IMR-90 (cell line): ENCODE measurements at places on chromosomes 16 and 17. TPM values are rescaled to one million over a fixed set of nuclear protein-coding genes. Genes with fewer than 3 reads are reported as not detected.
A peak's percentile ranks its signal among the peaks of the same experiment; 100 is the strongest.

PRSS33 gene
- not detected in 2 replicates for polyA plus RNA-seq

DNA sequence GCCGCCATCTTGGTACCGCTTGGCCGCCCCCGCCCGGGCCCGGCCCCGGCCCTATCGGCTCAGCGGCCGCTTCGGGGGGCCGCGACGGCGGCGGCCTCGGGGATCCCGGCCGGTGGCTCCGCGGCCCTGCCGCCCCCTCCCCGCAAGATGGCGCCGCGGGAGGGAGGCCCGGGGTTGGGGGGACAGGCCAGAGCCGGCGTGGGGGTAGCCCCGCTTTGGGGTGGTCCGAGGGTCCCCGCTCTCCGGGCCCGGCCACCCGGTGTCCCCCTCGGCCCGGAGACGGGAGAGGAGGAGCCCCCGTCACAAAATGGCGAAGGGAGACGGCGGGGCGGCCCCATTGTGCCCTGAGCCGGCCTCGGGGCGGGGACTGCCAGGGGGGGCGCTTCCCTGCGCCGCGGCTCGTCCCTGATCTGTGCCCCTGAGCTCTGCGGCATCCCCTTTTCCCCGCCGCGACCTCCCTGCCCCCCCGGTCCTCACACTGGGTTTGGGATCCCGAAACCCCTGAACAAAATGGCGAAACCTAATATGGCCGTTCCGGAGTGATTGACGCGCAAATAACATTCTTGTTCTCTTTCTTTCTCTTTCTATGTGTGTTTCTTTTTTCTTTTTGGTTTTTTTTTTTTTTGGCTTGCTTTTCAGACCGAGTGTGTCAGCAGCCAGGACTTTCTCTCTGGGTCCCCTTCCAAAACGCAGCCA lies 986 bp downstream of the HAPSTR1 start:
- DNase-seq: no peak

NLK gene
- polyA plus RNA-seq: 13.8 and 15.3 TPM in 2 replicates

DNA sequence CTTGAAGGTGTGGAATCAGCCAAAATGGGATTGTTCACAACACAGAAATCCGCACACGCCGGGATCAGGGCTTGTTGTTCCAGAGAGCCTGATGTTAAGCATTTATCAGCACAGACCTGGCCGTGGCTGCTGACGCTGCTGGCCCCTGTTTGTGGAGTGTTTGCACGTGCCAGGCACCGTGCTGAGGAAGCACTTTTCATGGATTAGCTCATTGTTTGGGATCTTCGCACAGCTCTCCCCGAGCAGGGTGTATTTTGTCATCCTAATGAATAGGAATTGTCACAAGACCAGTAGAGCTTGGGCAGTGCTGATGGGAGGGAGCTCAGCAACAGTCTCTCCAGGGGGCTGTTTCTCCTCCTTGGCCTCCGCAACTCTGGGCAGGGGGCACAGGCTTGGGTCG lies 160.4 kb upstream of the PLCG2 start:
- no peak for DNase-seq

DNA sequence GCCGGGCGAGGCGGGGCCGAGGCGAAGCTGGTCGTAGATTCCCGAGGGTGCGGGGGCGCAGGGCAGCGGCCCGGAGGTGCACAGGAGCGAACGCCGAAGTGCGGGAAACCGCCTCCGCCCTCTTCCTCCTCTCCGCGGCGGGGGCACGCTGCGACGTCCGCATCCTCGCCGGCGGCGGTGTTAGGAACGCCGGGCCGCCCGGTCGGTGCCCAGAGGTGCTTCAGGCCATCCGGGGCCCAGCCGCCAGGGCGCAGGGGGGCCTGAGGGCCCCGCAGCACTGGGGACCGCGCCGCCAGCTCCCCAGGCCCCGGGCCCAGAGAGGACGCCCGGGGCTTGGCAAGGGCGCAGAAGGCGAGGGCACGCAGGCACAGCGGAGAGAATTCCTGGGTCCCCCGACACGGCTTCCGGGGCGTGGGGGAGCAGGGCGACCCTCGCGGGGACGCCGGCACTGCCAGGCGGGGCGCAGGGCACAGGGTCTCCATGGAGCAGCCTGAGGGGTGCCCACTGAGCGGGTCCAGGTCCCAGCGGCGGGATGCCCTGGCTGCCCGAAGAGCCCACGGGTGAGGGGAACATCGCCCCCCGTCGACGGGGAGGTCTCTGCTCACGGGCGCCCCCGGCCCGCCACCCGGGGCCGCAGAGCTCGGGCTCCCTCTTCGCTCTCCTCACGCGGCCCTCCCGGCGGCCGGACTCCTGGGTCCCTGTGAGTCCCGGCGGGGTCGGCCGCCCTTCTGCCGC lies 576 bp downstream of the EPOP start:
- DNase-seq: no peak

HID1 gene
- polyA plus RNA-seq: 1.7 and 2.7 TPM in 2 replicates

DNA sequence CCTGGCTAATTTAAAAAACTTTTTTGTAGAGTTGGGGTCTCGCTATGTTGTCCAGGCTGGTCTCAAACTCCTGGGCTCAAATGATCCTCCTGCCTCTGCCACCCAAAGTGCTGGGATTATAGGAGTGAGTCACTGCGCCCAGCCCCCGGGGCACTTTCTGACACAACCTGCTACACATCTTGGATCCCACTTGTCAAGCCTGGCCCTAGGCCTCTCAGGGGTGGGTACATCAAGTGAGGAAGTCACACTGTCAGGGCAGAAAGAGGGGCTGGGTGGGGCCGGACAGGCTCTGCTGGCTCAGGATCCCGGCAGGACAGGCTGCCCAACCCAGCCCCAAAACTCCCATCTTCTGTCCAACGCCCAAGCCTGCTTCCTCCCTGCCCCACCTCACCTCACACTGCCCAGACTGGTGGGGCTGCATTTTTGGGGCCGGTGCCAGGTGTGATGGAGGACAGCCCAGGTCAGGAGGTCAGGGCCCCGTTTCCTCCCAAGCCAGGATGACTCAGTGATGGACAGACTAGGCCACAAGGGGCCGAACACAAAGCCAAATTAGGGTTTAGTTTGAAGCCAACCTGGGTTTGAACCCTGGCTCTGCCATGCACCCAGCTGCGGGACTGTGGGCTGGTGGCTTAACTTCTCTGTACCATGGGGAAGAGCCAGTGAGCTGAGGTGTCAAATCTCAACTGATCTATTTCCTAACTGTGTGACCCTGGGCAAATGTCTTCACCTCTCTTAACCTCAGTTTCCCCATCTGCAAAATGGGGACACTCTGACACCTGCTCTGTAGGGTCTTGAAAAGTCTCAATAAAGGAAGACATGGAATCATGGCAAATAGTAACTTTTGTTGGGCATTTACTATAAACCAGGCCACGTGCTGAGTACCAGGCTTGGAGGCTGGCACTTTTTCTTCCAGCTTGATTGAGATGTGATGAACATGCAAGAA lies 8.9 kb upstream of the PPL start:
- no peak for DNase-seq

DNA sequence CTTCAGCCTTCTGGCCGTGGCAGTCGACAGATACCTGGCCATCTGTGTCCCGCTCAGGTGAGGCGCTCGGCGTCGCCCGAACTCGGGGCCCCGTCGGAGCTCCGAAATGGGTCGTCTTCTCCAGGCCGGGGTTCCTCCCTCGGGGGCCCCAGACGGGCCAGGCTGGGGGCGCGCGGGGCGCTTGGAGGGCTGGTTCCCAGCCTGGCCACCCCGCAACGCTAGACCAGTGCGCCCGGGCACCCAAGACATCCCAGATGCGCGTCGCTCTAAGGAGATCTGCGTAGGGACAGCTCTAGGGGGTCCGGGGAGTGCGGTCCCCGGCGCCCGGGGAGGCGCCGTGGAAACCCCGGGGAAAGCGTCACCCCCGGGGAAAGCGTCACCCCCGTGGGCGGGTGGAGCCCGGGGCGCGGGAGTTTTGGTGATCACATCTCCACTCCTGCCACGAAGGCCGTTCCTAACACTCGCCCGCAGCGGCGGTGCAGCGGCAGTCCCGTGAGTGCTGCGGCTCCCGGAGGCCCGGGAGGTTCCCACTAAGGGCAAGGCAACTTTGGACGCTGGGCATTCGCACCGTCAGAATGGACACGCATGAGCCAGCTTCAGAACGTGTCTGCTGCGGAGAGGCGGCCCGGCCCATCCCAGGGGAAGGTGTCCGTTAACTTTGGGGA lies 729 bp downstream of the ADORA2B start:
- DNase-seq: peak; percentile 16
